ENCODE measurements at places on chromosomes 1 and 21. TPM values are rescaled to one million over a fixed set of nuclear protein-coding genes. Genes with fewer than 3 reads are reported as not detected.

FMO3 gene
- 0.85 TPM for polyA plus RNA-seq

KRTAP13-2 gene
- polyA plus RNA-seq: not detected

NEXN gene
- 3.6 TPM for polyA plus RNA-seq

NDC1 gene
- polyA plus RNA-seq: 14.6 TPM

ANKRD65 gene
- 0.07 TPM for polyA plus RNA-seq

TCHHL1 gene
- not detected for polyA plus RNA-seq

DNA sequence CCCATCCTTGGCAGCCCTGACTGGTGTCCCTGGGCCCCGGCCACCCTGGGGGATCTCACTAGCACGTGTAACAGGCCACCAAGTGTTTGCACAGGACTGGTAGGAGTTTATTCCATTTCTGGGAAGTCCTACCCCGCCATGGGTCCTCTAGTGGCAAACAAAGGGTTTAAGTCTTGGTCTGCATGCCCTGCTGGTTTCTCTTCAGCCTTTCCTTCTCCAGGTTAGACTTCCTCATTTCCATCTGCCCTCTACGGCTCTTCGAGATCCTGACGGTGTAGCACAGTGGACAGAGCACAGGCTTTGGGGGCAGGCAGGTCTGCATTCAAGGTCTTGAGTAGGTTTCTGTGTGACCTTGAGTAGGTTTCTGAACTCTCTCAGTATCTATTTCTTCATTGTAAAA lies 2.8 kb downstream of the AGTRAP start:
- DNase-seq: no peak

- DNase-seq: no peak
Observed at GRCh38 chr21:39934895-39935294, 67.7 kb downstream of the PCP4 start.

DNA sequence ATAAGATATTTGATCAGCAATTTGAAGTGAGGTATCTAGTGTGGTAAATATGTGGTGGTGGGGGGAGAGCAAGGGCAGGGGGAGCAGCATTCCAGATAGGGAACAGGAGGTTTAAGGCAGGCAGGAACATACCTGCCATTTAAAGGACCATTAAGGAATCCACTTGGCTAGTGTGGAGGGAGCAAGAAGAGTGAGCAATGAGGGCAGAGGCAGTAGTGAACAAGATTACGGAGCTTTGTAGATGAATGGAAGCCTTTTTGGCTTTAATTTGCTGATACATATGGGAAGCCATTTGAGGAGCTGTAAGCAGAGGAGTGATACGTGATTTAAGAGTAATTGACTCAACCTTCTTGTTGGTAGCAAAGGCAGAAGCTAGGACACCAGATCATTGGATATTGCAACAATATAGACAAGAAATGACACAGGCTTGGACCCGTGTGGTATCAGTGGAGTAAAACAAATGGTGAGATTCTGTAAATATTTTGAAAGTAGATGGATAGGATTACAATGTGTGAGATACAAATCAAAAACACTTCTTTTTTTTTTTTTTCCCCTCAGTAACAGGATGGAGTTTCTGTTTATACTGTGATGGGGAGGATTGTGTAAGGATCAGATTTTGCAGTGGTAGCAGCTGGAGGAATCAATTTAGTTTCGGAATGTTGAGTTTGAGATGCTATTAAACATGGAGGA lies 73.8 kb upstream of the B3GALT2 start:
- no peak for DNase-seq

GRCh38 chr1:234437423-234438171 lies 41.4 kb downstream of the TARBP1 start:
- DNase-seq: peak; percentile 50

DNA sequence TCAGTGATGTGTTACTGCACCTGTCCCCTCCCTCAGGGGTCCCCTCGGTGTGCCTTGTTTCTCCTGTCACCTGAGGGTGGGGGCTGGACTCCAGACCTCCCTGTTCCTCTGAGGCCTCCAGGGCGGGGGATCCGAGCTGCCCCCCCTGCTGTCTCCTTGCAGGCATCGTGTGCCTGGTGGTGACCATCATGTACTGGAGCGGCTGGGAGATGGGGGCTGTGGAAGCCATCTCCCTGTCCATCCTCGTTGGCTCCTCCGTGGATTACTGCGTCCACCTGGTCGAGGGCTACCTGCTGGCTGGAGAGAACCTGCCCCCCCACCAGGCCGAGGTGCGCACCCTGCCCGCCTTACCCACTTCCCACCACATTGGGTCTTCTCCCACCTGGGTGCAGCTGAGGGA lies 56.4 kb downstream of the DISP3 start:
- DNase-seq: no peak

GRCh38 chr1:90879281-90879680 lies 142.6 kb downstream of the ZNF644 start:
- DNase-seq: no peak

- no peak for DNase-seq
Observed at GRCh38 chr1:43651902-43652301, 2.0 kb downstream of the KDM4A start.

- no peak for DNase-seq
Observed at GRCh38 chr1:10528066-10529014, 53.6 kb downstream of the PEX14 start.

DNA sequence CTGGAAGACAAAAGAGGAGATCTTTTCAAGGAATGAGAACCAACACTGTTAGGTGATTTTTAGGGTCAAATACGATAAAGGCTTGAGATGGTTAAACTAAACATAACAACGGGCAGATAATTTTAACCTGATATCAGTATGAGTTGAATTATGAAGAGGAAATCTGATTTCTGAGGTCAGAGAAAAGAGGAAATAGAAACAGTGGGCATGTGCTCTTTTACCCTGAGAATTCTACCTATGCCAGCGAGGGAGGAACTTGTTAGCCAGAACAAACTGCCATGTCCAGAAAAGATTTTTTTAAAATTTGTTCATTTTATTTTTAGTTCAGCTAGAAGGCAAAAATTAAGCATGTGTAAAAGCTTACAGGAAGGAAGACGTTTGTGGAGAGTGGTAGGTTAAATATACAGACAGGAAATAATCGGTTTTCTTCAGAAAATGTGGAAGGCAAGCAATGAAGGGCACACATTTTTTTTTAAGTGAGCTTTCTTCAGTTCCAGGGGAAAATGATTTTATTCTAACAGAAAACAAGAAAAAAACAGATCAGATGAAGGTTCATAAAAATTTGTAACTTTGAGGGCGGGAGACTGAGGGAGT lies 1745.3 kb downstream of the MRPL39 start:
- no peak for DNase-seq

DNA sequence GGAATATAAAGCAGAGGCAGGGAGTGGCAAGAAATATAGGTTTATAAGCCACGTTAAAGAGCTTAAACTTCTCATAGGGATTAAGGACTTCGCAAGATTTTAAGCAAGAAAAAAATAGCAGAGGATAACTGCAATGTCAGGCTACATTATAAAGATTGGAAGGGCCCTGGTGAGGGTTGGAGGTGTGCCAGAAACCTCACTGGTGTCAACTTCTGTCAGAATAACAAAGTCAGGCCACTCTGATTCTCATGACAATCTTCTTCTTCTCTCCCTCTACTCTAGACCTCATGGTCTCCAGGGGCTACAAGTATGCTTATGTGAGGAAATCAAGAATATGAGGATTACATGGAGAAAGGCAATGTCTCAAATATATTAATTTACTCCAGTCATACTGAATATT lies 32.6 kb upstream of the FMO2 start:
- no peak for DNase-seq

GRCh38 chr21:42735944-42736343 lies 82.5 kb downstream of the PDE9A start:
- no peak for DNase-seq

GRCh38 chr1:208107425-208108212 lies 136.6 kb downstream of the PLXNA2 start:
- no peak for DNase-seq

- DNase-seq: no peak
Observed at GRCh38 chr21:15793550-15794235, 63.9 kb downstream of the USP25 start.

DNA sequence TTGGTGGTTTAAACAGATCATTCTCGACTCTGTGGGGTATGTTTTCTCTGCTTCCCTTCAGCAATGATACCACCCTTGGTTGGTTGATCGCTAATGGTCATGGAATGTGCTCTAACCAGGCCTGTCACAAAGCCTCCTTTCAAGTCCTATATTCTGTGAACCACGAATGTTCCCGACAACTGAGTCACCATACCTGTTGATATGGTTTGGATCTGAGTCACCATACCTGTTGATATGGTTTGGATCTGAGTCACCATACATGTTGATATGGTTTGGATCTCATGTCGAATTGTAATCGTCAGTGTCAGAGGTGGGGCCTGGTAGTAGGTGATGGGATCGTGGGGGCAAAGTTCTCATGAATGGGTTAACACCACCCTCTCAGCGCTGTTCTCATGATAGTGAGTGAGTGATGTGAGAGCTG lies 10.2 kb upstream of the CAMK2N1 start:
- peak; percentile 6 for DNase-seq

- no peak for DNase-seq
Observed at GRCh38 chr1:217268058-217268457, 362.8 kb downstream of the GPATCH2 start.

DNA sequence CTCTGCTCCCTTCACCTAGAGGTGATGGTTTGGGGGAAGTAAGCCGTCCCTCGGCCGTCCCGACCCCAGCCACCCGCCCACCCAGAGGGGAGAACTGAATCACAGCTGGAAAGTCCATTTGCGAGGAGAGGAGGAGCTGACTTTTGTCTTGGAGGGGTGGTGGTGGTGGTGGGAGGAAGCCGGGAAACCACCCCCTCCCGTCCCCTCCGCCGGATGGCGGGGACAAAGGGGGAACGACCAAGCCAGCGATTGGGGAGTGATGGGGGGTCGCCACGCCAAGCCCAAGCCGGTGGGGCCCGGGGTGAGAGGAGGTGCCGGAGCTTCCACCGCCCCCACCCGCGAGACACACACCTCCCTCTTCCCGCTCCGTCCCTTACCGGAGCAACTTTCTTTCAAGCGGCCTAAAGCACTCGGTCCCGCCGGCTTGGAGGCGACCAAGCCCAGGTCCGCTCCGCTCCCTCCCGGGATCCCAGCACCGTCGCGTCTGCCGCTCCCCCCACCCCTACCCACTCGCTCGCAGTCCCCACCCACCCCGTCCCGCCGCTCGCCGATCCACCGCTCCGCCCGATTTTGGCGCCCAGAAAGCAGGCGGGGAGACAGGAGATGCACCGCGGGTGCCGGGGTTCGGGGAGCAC lies 540 bp downstream of the ARHGEF2 start:
- DNase-seq: peak; percentile 89

- no peak for DNase-seq
Observed at GRCh38 chr1:20684651-20685050, 23.5 kb upstream of the DDOST start.

- DNase-seq: peak; percentile 36
Observed at GRCh38 chr1:15279576-15280230, 32.7 kb downstream of the FHAD1 start.

- no peak for DNase-seq
Observed at GRCh38 chr1:91778964-91779363, 107.0 kb downstream of the TGFBR3 start.

DNA sequence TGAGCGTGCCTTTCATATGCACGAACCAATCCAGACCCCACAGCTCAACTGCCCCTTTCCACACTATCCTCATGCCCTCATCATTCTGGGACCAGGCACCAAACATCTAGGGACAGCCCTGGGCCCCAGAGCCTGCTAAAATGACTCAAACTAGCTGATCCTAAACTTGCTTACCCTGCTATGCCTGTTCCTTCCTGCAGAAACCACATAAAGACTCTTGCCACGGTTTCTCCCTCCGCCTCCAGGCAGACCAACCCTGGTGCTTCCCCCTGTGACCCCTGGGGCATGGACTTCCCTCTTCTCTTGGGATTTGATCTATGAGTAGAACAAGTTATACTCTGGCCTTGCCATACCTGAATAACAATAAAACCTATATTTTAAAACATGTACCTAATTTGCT lies 138.0 kb upstream of the CD34 start:
- DNase-seq: no peak

DNA sequence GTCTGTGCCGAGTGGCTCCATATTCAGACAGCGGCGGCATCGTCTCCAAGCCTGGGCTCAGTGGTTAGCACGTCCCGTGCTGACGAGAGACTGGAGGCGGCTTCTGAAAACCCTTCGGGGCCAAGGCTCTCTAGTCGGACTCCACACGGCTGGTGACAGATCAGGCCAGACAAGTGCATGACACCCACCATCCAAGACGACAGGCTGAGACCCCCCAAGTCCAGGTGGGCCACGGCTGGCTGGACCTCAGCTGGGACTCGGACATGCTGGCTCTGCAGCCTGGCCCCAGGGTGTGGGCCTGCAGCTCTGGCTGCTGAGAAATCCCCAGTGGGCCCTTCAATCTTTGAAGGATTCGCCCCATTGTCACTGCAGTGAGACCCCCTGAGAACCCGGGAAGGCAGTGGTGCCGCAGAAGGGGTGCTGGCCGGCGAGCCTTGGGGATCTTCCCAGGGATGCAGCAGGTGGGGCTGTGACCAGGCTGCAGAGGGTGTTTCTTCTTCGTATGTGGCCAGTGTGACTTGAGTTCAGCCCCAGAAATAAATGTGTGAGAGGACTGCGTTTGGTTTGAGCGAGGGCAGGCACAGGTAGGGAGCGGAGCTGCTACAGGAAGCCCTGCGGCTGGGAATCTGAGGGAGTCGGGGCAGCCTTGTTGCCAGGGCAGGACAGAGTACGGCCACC lies 15.9 kb upstream of the SLC19A1 start:
- no peak for DNase-seq

- no peak for DNase-seq
Observed at GRCh38 chr1:107532318-107532717, 391.5 kb downstream of the NTNG1 start.

DNA sequence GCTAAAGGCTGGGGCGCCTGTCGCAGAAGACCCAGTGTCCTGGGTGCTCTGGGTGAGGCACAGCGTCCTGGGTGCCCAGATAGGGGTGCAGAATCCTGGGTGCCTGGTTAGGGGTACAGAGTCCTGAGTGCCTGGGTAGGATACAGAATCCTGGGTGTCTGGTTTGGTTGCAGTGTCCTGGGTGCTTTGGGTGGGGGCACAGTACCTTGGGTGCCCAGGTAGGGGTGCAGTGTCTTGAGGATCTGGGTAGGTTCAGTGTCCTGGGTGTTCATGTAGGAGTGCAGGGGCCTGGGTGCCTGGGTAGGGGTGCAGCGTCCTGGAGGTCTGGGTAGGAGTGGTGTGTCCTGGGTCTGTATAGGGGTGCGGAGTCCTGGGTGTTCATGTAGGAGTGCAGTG lies 178.7 kb downstream of the CAMTA1 start:
- DNase-seq: no peak

- no peak for DNase-seq
Observed at GRCh38 chr1:112960384-112960783, 4.4 kb upstream of the SLC16A1 start.

Data from SK-N-SH (cell line).